ENCODE measurements at places on chromosomes 5 and 9.
A peak's percentile ranks its signal among the peaks of the same experiment; 100 is the strongest.

DNA sequence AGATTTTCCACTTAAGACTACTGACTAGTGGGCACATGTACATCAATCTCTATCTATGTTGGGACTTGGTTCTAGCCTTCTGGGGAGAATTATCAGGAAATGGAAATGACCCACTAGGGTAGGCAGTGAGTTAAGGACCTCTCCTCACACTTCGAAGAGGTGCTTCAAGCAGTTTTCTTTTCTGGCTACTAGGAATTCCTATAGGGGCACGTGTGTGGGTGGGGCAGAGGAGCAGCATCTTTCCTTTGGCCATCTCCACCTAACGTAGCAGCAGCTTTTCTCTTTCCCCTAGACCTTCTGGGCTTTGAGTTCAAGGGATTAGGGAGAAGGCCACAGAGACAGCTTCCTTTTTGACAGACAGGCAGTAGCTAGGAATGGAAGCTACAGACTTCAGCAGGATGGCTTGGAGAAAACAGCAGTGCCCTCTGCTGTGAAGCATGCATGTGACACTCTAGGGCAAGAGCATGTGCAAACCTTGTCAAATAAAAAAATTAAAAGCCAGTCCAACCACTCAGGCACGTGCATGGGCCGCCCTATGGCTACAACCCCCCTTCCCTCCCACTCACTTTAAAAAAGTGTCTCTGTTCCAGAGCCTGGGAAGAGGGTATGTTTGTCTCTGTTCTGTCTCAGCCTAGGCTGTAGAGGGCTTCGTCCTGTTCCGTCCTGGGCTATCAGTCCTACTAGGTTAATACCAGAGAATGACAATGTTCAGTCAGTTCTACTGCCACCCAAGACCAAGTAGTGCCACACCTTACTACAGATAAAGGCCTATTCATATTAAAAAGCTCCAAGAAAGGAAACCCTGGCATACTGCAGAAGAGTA lies 8.7 kb upstream of the GFRA3 start:
- DNase-seq: peak; percentile 67

DNA sequence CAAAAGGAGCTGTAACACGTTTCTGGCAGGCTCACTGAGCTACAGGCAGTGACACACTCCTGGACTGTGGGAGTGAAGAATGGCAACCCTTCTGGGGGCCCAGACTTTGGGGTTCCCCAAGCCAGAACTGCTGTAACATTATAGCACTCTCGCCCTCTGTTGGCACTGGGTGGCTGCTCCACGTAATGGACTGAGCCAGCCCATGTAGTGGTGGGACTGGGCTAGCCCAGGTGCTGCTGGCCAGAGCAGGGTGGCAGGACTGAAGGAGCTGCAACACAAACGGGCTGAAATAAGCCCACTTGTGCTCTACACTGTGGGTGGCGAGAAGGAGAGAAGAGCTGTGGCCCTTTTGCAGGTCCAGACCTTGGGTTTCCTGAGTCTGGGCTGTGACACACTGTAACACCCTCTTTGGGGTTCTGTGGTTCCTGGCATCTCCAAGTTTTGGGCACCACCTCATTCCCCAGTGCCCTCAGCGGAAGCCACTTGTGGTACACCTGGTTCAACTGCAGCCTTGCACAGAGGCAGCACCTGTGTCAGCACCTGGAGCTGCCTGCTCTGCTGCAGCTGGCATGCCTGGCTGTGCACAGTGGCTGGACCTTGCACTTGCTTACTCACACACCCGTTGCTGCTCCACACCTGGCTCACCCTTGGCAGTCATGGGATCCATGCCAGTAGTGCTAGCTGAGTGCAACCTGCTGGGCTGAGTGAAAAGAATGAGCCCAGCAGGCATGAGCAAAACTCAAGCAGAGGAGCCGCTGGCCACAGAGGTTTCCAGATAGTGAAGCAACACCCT lies 95.0 kb upstream of the PRR16 start:
- DNase-seq: no peak

DNA sequence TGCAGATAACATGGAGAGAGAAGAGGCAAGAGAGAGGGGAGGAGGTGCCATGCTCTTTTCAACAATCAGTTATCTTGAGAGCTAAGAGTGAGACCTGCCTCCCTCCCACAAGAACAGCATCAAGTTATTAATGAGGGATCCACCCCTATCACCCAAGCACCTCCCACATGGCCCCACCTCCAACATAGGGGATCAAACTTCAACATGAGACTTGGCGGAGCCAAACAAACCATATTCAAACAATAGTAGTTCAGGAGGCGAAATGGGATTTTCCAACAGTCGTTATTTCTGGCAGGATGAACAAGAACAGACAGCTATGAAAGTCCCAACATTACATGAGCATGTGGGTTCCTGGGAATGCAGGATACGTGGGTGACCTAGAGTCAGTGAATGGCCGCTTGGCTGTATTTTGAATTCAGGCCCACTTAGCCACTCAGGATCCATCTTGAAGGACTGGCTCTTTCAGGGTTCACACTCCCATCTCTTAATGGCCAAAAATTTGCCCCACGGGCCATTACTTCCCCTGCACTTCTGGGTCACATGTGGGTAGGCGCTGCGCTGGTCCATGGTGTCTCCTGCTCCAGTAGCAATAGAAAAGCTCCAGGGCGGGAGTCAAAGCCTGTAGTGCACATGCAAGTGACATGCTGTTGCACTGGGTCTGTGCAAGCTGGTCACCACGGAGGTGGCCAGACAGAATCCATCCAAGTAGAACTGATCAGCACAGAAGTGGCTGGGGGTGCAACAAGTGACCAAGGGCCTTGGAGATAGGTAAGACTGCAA lies 7.1 kb upstream of the FAF2 start:
- peak; percentile 26 for DNase-seq

- DNase-seq: peak; percentile 87
These were observed at the start of gene PCDHGA12 for GRCh38 chr5:141430332-141431113. PCDHGA12 (plus strand) TSS chr5:141430507; CDS start chr5:141430760, 253 bp downstream.

GRCh38 chr5:133398646-133399101 lies 213.7 kb downstream of the FSTL4 start:
- no peak for DNase-seq
